ENCODE measurements at places on chromosomes 7 and 10.

DNA sequence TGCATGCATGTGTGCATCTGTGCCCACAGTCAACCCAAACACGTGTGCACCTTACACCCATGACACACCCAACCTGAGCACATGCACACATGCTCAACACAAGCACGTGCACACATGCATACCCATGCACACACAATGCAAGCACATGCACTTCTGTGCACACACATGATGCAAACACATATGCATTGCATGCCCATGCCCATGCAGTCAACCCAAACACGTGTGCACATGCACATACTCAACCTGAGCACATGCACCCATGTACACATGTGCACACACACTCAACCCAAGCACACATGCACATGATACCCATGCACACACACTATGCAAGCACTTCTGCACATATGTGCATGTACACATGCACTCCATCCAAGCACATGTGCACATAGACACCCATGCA, 84.5 kb upstream of the FAM20C start:
- DNase-seq: no peak

- peak; percentile 6 for DNase-seq
These were observed 202.6 kb upstream of the FOXK1 start for GRCh38 chr7:4479367-4480039.

GRCh38 chr10:48237259-48238250, 36.9 kb downstream of the FRMPD2 start:
- no peak for DNase-seq

GRCh38 chr10:4343873-4344272, 482.1 kb upstream of the AKR1E2 start:
- no peak for DNase-seq

- DNase-seq: no peak
These were observed 174.0 kb upstream of the PFKP start for GRCh38 chr10:2893158-2893845.

DNA sequence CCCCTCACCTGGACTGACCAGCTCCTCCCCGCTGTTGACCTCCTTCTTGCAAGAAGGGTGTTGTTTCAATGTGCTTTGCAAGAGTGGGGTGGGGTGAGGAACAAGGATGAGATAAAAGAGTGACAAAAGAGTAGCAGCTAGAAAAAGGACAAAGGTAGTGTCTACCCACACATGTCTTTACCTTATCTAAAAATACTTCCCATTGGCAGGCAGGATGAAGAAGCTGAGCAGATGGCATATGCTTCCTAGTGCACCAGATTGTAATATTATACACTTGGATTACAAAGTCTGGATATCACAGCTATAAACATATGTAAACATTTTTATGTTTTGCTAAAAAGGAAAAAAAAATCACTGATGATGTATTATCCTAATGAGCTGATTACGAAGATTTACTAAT, 34.5 kb downstream of the CHN2 start:
- DNase-seq: no peak

DNA sequence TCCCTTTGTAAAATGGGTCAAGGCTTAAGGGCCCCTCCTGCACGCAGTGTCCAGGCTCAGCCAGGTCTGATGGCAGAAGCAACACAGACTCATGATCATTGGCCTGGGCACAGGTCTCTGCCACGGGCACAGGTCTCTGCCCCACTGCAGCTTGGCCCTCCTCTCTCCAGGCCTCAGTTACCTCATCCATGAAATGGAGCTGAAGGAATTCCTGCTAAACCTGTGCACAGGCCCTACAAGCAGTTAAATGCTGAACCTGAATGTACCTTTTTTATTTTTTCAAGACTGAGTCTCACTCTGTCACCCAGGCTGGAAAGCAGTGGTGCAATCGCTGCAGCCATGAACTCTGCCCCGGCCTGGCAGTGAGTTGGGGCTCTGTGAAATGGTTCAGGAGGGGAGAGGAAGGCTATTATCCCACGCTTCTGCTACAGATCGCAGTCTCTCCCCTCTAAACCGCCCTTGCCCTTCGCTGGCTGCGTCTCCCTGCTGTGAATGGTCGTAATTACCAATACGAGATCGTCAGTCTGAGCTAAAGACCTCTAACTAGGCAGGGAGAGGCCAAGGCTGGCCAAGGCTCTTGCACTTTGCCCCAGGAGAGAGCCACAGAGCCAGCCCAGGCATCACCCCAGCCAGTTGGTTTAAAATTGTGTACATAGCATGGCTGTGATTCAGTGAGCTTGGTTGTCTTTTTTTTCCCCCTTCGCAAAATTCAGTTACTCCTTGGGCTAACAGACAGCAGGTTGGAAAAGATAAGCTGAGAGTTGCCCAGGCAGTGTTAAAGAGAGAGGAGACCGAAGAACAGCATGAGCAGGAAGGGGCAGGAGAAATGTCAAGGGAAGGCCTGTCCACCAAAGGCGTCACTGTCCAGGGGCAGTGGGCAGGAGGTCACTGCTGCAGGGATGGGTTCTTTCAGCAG, 93.0 kb upstream of the KCTD7 start:
- no peak for DNase-seq

- no peak for DNase-seq
These were observed 82.0 kb upstream of the GTF2IRD1 start for GRCh38 chr7:74371381-74372341.

DNA sequence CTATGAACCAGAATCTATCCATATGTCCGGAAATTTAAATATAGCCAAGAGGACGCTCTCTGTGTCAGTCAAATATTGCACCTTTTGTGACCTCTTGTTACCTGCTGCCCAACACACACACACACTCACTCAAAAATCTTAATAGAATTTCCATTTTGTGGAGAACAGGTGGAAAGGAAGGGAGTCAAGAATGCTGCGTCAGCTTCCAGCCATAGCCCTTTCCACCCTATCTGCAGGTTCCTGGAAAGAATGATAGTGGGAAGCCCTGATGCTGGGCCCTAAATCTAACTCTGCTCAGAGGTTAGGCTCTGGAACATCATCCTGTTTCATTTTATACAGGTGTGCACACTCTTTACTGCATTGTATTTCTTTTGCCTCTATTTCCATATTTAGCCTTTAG, 9.6 kb upstream of the GPNMB start:
- no peak for DNase-seq

DNA sequence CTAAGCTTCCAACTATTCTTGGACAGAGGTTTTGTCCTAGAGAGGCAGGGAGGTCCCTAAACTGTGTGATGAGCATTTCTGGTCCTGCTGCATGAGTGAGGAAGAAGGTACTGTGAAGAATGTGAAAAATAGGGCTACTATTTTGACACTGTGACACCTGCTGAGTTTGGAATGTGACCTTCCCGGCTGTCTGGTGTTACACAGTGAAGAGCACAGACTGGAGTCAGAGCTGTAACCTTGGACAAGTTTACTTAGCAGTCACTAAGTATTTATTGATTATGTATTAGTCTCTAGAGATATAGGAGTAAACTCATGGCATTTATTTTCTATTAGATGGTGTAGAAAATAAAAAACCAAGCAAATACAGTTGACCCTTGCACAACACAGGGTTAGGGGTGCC, 12.3 kb downstream of the GOLGA7B start:
- no peak for DNase-seq

DNA sequence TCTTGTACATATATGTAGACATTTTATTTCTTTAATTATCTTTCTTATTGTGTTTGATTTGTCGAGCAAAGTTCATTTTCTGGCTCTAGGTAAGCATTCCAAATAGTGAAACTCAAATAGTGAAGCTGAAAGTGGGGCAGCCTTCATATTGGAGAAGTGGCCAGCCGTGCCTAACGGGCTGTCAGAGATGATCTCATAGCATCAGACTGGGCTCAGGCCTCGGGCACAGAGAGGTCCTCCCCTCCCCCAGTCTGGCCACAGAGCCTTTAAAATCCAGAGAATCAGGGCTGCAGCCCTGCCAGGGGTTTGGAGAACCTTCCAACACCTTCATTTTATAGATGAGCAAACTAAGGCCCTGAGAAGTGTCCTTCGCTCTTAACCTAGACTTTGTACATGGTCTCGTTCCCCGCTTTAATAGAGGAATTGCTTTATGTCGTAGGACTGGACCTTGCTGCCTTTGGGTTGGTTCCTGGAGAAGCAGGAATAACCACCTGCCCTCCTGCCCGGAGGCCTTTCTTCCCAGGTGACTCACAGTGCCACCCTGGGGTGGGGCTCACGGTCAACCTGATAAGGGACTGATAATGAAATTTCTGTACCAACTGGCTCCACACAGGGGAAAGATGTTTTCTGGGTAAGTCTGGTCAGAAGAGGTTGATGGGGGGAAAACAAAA, 7.3 kb downstream of the TSPAN15 start:
- DNase-seq: no peak

- no peak for DNase-seq
These were observed 215.3 kb upstream of the GLI3 start for GRCh38 chr7:42452356-42452755.

DNA sequence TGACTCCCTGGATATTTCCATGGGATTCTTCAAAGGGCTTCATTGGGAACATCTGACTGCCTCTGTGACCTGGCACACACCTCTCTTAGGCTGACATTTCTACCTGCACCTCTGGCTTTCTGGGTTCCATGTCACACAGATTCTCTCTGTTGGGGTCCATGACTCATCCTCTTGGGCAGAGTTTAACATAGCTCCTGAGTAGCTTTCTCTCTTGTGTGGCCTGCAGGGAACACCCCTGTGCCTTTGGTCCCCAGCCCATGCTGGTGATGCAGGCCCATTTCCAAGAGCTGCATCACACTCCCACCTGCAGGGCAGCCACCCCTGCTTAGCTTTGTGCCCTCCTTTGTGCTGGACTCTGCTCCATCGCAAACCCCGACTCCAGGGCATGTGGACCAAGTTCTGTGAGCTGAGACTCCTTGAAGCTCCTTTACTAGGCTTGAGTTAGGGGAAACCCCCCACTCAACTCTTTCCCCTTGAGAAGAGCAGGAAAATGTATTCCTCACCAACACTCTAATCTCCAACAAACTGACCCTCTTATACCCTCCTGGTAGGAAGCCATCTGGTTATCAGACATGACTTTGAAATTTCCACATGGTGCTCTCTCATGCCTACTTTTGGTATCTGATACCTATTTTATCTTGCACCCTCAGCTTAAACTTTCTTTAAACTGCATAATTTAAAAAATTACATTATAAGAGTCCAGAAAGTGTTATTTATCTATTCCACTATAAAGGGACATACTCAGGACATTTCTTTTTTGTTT, 93.3 kb downstream of the ZNF777 start:
- DNase-seq: no peak

GRCh38 chr10:131086094-131086493, 225.4 kb downstream of the TCERG1L start:
- DNase-seq: no peak

DNA sequence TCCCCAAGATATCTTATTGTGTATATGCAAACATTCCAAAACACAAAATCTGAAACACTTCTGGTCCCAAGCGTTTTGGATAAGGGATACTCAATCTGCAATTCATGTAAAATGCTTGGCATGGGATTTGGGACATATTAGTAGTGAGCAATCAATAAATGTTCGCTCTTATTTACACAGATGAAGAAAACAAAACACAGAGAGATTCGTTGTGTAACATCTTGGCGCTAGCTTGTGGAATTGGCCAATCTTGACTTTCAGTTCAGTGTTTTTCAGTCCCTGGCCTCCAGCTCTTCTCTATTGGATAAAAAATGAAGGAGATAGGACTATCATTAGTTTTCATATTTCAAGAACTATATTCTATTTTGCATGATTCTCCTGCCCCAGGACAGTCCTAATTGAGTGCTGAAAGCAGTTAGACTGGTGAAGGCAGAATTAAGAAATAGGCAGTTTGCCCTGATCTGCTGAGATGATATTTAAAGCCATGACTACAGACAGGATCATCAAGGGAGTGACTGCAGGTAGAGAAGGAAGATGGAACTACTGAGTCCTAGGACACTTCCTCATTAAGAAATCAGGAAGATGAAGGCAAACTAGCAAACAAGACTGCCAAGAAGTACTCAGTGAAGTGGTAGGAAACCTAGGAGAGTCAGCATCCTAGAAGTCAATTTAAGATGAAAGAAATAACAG, 1.8 kb downstream of the PNLIPRP3 start:
- no peak for DNase-seq

DNA sequence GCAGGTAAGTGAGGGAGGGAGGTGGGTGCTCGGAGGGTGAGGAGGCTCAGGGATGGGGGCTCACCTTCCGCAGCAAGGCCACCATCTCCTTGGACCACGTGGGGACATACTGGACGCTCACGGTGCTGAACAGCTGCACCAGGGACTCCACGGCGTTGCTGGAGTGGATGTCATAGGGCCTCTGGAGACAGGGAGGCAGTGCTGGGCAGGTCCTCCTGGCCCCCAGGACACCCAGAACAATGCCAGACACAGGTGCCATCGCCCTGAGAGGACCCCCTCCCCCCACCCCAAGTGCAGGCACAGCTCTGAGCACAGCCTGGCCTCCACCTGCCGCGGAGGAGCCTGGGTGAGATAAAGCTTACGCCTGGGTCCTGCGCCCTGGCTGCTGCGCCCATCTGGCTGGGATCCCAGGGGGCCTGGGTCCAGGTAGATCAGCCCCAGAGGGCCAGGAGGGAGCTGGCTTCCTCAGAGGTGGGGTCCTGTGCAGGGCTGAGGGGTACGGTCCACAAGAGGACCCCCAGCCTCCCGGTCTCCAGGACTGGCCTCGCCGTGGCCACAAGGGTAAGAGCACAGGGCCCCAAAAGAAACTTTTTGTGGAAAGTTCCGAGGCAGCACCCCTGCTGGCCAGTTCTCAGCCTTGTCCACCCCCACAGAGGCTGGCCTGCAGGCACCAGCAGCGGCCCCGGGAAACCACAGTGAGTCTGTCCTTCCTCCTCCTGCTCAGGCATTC, 37.8 kb downstream of the DPYSL4 start:
- DNase-seq: no peak

GRCh38 chr10:490891-491571, 198.4 kb downstream of the DIP2C start:
- DNase-seq: no peak

DNA sequence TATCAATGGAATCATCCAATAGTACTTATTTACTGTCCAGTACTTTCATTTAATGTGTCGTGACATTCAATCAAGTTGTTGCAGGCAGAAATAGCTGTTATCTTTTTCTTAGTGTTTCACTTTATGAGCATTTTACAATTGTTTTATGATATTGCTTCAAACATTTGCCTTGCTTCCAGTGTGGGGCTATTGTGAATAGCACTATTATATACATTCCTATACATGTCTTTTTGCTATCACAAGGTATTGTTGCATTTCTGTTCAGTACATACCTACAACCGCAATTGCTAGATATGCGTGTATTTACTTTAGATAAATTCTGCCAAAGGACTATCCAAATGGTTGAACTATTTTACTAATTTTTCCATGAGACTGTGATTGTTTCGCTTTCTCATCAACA, 34.9 kb downstream of the CYP2C8 start:
- DNase-seq: no peak

GRCh38 chr7:150332852-150333635, 8.4 kb downstream of the RARRES2 start:
- no peak for DNase-seq

DNA sequence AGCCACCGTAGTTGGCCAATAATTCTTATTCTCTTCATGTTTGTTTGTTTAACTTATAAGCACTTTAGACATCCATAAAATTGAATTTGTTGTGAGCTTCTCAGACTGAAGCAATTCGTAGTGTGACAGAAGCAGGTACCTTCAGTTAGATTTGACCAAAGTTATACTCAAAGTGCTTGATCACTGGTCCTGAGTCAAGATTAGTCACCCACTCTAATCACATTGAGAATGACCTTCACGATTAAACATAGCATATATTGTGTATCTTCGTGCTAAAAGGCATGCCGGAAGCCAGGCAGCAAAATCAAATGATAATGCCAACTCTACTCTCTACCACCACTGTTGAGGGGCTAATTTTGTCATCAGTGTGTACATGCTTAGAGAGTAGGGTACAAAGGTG, 763.7 kb upstream of the MBL2 start:
- DNase-seq: no peak

Measured in stimulated activated CD4-positive, alpha-beta T cell treated with anti-CD3 and anti-CD28 coated beads, TNF-alpha, amount 100 ng/mL, for 48 hours (primary cell).